ENCODE measurements at places on chromosomes 16 and 17.

DNA sequence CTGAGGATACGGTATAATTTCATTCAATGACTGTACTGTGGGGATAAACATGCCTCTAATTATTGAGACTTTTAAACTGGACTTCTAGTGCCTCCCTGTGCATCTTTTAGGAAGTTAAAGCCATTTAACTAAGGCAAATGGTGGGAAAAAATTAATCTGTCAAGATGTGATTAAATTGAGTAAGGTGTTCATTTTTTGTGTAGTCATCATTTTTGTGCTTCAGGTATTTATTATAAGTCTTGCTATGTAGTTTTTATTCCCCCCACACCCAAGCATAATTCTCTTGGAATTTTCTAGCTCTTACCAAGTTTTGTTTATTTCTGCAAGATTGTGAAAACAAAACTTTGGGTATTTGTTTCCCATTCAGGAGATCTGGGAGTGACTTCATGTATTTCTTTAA, 10.2 kb downstream of the TAF15 start:
- DNase-seq = no peak

DNA sequence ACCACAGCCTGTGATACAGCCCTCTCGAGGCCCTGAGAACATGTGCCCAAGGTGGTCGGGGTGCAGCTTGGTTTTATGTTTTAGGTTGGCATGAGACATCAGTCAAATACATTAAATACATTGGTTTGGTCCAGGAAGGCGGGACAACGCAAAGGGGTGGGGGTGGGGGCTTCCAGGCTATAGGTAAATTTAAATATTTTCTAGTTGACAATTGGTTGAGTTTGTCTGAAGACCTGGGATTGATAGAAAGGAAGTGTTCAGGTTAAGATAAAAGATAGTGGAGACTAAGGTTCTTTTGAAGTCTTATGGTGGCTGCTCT, 1.2 kb upstream of the ZKSCAN2 start:
- DNase-seq = no peak

GRCh38 chr16:85086347-85087291, 25.7 kb downstream of the CIBAR2 start:
- peak; percentile 43 for DNase-seq

- peak; percentile 75 for DNase-seq
Observed at GRCh38 chr17:82551779-82552457, 32.4 kb downstream of the FOXK2 start.

- DNase-seq = no peak
Observed at GRCh38 chr17:74784125-74784810, 8.1 kb upstream of the NAT9 start.

- peak; percentile 20 for DNase-seq
Observed at GRCh38 chr17:58200024-58200633, 7.6 kb downstream of the EPX start.

DNA sequence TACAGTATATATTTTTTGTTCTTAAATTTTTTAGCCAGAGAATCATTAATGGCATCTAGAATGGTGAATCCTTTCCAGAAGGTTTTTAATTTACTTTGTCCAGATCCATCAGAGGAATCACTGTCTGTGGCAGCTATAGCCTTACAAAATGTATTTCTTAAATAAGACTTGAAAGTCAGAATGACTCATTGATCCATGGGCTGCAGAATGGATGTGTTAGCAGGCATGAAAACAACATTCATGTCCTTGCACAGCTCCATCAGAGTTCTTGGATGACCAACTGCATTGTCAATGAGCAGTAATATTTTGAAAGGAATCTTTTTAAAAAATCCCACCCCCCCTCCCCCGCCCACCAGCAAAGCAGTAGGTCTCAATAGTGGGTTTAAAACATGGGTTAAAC, 51.4 kb downstream of the CACNG1 start:
- DNase-seq = peak; percentile 50

DNA sequence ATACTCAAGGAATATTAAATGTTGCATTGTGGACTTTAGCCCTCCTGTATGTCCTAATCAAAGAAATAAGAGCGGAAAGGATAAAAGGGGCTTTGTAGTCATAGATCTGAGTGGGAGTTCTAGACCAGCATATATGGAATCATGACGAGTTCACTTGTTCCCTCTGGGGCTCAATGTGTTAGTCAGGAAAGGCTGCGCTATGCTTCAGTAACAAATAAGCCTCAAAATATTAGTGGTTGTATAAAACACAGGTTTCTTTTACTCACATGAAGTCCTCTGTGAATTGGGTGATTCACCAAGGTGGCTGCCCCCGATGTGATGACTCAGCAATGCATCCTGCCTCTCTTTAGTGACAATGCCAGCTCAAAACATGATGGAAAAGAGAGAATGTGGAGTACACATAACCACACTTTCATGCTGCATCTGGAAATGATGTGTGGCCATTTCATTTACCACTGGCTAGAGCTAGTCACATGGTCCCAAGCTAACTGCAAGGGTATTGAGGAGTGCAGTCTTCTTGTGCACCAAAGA, 63.3 kb upstream of the IRX5 start:
- no peak for DNase-seq

DNA sequence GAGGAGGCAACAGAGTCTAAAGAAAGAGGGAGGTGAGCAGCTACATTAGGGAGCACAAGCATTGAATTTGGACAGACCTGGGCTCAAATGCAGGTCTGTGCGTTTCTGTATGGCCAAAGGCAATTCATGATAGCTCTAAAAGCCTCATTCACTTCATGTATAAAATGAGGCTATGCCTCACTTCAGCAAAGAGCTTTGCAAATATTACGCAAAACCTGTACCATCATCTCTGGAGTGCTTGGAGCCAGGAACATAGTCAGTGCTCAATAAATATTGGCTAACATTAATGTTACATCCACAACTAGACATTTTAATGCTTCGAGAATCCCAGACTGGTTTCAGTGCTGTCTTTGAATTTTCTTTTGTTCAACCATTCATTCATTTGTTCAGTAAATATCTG, 254.7 kb upstream of the CDH11 start:
- no peak for DNase-seq

DNA sequence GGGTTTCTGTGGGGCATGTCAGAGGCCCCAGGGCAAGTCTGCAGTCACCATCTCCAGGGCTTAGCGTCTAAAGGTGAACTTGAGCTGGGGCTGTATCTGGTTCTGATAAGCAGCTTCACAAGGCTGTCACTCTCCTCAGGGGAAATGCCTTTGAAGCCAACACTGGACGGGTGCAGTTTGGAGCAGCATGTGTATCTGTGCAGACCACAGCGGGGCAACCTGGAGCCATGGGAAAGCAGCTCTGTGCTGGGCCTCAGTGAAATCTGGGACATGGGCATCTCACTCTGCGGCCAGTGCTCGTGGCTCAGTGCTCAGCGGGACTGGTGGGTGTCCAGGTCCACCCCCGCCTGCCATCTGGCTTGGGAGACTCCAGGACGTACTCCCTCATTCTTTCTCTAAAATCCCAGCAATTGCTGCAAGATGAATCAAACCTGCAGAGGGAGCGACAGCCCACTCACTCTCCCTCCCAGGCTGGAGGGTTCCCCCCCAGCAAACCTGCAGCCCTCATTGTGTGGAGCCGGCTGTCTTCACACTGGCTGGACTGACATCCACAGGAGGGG, 63.5 kb downstream of the PRMT7 start:
- DNase-seq = no peak

GRCh38 chr17:69575346-69575761, 160.9 kb downstream of the MAP2K6 start:
- DNase-seq = peak; percentile 95

GRCh38 chr16:18799500-18799899, 1.8 kb downstream of the ARL6IP1 start:
- no peak for DNase-seq
